Fibroblast of skin of left biceps (primary cell): ENCODE measurements at places on chromosomes 7 and 10.
A peak's percentile ranks its signal among the peaks of the same experiment; 100 is the strongest.

DNA sequence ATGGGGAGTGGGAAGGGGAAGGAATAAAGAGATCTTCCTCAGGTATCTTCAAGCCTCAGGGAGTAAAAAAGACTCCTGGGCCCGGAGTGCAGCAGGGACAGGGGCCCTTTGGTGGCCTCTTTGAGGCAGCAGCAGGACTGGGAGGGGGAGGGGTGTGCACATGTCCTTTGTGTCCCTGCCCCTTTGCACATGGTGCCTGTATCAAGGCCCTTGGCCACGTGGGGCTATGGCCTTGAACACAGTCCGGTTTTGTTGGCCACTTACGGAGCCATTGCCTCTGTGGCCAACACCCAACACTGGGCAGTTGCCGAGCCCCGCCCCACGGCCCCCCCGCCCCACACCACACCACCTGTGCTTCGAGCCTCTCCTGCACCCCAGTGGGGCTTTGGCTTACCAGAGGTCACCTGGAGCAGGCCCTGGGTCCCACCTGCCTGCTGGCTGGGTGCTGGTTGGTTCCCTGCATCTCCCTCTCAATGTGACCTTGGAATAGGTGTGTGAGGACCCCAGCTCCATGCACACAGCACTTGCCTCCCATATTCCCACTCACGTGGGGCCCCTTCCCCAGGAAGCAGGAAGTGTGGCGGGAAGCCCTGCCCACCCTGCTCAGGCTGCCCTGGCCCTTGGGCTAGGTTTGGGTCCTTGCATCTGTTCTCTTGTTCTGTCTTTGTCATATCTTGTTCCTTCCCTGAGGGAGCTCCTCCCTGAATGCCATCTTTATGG, 5.4 kb downstream of the SAP25 start:
- no peak for DNase-seq

- DNase-seq: no peak
These were observed 30.7 kb upstream of the APBB1IP start for GRCh38 chr10:26407406-26407969.

DNA sequence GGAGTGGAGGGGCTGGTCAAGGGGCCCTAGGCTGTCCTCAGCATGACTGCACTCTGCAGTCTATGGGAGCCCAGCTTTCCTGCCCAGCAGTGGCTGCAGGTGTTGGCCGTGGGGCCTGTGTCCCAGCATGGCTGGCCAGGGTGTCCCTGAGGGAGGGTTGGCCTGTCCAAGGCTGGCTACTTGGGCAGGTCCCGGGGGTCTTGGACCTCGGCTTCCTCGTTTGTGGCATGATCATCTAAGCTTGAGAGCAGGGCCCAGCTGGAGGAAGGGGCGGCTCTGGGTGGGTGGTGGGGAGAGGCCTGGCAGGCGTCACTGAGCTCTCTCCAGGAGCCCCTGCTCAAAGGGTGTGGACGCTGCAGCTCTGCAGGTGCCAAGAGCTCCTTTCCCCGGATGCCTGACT, 43.7 kb upstream of the CFAP46 start:
- no peak for DNase-seq

- peak; percentile 65 for DNase-seq
These were observed 92.1 kb upstream of the RSU1 start for GRCh38 chr10:16909271-16909767.

DNA sequence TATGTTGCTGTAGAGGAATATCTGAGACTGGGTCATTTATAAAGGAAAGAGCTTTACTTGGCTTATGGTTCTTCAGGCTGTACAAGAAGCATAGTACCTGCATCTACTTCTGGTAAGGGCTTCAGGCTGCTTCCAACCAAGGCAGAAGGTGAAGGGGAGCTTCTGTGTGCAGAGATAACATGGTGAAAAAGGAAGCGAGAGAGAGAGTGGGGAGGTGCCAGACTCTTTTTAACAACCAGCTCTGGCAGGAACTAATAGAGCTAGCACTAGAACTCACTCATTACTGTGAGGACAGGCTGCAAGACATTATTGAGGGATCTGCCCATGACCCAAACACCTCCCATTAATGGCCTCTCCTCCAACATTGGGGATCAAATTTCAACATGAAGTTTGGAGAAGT, 94.5 kb downstream of the KIF20B start:
- no peak for DNase-seq

- no peak for DNase-seq
These were observed 5.4 kb downstream of the POP7 start for GRCh38 chr7:100711369-100711768.

DNA sequence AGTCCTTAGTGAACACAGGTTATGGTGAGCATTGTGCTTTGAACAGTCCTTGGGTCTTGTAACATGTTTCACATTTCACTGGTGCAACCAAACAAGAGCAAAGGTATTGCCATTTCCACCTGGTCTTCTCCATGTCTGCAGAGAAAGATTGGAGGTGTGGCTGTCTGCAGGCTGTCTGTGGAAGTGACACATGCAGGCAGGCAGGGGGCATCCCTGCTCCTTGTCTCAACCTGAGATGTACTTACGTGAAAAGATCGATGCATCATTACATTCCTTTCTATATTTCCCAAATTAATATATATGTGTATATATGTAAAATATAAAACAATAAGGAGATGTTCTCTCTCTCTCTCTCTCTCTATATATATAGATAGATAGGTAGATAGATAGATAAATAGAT, 54.3 kb downstream of the LRRC18 start:
- no peak for DNase-seq

DNA sequence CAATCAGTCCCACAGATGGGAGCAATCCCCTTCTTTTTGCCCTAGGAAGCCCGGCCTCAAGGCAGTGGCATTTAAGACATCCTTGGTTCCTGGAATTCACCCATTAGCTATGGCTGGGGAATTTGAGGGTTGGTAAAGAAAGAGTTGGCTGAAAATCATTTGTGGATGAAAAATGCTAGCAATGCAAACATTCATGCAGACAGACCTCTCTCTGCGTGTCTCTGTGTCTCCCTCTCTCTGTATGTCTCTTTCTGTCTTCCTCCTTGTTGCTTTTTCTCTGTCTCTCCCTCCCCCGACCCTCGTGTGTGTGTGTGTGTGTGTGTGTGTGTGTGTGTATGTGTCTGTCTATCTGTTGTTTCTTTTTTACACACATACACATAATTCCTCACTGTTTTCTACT, 19.4 kb downstream of the LDB3 start:
- peak; percentile 83 for DNase-seq

- DNase-seq: no peak
These were observed 15.2 kb downstream of the CALML5 start for GRCh38 chr10:5484205-5484604.

- peak; percentile 3 for DNase-seq
These were observed 171.1 kb upstream of the TBX20 start for GRCh38 chr7:35424869-35425495.

DNA sequence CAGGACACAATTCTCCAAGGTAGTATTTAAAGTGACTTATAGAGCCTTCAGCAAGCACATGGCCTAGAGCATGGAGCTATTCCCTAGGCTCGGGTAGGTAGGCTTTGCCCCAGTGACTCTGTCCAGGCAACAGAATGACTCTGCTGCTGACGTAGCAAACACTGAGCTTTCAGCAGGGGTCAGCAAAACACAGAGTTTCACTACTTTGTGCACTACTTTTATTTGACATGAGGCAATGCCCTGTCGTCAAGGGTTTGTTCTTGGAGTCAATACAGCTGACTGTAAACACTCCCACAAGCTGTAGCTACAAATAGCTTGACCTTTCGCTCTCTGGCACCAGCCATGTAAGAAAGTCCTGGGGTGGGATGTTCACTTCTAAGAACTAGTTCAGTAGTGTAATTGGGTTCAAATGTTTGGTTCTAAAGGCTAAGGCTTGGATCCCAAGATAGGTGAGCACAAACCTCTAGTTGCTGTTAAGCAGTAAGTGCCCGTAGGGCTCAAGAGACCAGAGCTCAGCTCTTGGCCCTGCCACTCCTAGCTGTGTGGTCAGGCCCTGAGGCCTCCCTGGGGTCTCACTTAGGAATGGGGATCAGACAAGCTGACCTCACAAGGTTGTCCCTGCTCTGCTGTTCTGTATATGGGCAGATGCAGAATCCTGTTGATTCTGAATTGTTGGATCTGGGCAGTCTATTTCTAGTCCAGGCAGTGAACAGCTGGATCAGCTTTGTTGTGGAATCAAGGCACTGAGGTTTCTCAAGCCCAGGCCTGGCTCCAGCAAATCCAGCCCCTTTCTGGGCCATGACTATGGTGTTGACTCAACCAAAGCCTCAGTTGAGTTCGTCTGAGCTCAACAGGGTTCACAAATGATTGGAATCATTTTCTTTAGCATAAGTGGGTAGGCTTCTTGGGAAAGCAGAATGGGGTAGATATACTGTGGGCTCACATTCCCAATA, 10.7 kb downstream of the NODAL start:
- DNase-seq: no peak

GRCh38 chr10:71966046-71967004, 2.1 kb downstream of the CHST3 start:
- no peak for DNase-seq

DNA sequence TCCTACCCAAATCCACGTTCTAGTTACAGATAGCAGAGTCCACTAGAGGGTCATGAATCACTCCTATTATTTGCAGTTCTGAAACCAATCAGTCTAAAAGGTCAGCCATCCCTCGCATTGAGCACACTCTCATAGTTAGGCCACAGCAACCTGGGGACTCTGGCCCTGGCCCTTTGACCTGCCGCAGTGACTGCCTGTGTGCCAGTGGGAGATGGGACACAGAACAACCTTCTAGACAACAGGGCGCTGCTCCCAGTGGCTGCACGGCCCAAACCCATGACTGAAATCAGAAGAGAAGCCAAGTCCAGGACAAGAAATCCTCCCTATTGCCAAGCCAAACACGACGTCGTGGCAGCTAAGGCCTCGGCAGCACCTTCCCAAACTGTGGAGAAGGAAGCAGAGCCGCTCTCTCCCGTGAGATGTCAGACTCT, 158.5 kb downstream of the HERPUD2 start:
- DNase-seq: no peak

DNA sequence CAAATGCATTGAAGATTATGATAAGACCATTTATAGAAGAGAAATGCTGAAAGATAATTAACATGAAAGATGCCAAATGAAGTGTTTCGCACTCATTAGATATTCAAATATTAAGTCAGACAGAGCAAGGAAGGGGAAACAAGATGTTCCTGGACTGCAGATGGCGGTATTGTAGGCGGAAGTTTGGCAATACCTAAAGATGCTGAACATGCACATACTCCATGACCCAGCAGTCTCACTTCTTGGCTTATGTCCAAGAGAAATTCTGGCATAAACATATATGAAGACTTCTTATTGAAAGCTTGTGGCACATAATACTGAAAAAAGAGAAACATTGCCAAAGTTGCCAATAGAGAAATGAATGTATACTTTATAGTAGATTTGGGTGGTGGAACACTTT, 325.4 kb upstream of the SEMA3C start:
- DNase-seq: no peak

DNA sequence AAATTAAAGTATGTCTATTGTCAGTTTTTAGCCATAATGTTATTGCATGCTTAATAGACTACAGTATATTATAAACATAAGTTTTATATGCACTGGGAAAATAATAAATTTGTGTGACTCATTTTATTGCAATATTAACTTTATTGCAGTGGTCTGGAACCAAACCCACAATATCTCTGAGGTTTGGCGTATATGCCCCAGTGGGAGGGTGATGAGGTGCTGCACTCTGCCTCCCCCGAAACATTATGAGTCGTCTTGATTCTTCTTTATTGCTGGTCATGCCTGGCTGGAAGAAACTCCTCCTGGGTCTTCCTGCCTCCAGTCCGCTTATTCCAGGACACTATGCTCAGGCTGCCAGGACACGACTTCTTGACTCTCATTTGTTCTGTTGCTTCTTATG, 88.4 kb downstream of the MTPN start:
- DNase-seq: no peak

GRCh38 chr10:4725917-4726606, 99.9 kb upstream of the AKR1E2 start:
- DNase-seq: peak; percentile 51

- DNase-seq: no peak
These were observed 25.9 kb downstream of the TNRC18 start for GRCh38 chr7:5397736-5398135.

- no peak for DNase-seq
These were observed 10.4 kb upstream of the LMBR1 start for GRCh38 chr7:156903232-156903909.

DNA sequence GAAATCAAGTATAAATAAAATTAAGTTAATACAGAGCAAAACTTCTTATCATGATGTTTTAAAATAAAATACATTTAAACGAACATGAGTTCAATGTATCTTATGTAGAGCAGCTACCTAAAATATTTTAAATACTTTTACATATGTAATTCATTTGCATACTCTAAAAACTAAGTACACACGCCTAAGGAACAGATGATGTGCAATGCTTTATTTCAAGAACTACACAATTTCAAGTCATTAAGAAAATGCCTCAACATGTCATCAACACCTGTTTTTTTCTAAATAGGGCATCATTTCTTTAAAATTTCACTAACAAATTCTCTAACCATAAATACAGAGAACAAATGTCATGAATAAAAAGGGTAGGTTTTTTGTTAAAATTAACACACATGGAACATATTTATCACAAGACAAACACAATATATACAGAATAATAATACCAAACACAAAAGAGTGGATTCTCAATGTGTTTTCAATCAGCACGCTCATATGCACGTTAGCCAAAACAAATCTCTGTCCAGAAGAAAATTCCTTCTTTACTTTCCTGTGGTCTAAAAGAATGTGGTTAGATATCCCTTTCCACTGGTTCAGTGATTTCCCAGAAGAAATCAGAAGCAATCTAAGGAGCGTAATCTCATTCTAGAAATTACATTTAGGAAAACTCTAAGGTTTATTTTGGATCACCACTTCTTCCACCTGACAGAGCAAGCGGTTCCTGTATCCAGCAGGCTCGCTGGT, 73.0 kb upstream of the PFKP start:
- peak; percentile 67 for DNase-seq
